ENCODE measurements at places on chromosomes 13 and 19.

GRCh38 chr13:73059460-73060250 is 850 bp downstream of the KLF5 start:
- DNase-seq = peak; percentile 37

- DNase-seq = peak; percentile 12
Observed at GRCh38 chr13:102779436-102780159, 6.0 kb upstream of the TEX30 start.

GRCh38 chr13:93230261-93230855 is 3.8 kb downstream of the GPC6 start:
- no peak for DNase-seq

DNA sequence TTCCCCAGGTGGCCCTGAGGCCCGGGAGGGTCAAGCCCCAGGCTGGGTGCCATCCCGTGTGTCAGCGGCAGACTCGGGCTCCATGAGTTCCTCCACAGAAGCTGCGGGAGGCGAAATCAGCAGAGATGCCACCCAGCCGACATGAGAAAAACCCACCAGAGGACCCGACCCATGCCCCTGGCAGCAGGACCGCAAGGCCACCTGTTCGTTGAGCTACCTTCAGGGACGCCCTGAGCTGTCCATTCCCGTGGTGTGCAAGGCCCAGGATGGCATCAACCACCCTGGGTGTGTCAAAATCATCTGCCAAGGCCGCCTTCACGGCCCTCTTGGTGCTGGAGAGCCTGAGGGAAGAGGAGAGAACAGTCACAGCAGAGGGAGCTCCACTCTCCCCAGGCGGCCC is 30.4 kb downstream of the NAXD start:
- no peak for DNase-seq

DNA sequence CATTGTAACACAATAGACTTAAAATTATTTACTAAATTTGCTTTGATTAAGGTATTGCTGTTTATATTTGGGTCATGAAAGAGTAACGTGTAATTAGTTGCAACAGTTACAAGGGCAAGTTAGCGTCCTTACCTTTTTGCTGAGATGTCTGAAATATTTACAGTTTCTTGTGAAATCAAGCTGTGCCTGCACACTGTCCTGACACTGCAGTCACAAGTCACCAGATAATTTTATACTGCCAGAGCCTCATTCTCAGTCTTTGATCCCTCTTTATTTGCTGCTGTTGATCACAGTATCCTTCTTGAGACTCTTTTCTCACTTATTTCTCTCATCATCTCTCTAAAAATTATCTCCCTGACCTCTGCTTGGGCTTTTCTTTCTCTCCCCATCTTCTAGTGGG is 8.4 kb upstream of the DIAPH3 start:
- DNase-seq = no peak

DNA sequence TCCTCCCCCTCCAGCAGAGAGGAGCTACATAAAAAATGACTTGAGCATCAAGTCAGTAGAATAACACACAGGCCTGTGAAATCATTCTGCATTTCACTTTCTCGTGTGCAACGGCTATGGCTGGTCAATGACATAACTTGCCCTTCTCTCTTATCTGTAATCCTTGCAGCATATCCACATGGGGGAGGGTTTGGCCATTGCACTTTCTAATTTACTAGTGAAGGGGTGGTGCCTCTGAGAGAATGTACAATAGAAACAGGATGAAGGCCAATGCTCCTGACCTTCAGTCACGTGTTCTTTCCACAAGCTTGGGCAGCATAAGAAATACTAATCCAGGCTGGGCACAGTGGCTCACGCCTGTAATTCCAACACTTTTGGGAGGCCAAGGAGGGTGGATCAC is 641.0 kb upstream of the ARGLU1 start:
- no peak for DNase-seq

DNA sequence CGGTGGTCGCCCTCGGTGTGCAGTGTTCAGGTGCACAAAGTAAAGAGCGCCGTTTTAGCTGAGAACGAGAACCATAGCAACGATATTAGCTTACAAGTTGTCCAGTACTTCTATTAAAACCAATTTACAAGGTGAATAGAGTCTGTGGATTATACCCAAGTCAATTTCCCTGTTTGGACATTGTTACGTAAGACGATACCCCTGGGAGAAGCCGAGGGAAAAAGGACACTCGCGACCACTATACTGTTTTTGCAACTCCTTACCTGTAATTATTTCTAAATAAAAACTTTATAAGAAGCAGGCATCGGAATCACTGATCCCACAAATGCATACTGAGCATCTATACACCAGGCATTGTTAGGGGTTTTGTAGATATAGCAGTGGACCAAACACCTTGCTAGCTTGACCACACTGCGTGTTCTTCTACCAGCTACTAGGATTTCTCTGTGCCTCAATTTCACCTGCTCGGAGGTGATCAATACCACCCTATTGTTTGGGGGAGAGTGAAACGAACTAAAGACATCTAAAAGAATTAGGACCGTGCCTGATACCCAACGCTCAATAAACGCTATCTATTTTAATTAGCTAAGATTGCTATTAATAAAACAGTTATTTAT is 488 bp upstream of the EEF2 start:
- no peak for DNase-seq

DNA sequence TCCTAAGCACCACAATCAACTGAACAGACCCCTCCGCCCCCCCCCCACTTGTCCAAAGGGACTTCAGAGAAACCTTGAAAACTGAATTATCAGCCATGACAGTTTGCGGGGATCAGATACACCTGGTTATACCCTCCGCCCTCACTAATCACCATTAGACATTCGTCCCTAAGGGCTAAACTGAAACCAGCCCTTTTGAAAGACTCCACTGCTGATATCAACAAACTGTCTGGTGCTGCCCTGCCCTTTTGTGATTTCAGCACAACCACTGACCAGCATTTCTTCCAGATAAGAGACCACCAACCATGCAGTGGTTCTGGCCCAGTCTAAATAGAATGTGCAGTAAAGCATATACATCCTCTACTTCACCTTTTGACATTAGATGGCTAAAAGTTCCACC is 1422.9 kb downstream of the EFNB2 start:
- DNase-seq = no peak

- no peak for DNase-seq
Observed at GRCh38 chr13:74464670-74465069, 330.5 kb upstream of the KLF12 start.

GRCh38 chr13:26326562-26326961 is 72.6 kb downstream of the CDK8 start:
- DNase-seq = no peak

DNA sequence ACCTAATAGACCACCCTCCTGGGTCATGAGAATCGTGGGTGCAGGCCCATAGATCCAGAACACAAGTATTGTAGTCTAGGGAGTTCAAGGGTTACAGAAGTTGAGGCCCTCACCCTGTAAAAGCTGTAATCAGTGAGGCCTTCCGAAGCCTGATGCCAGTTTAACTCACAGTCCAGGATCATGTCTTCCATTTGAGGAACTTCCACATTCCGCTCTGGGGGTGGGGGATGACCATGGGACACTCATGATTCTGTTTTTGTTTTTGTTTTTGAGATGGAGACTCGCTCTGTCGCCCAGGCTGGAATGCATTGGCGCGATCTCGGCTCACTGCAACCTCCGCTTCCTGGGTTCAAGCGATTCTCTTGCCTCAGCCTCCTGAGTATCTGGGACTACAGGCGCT is 1.7 kb upstream of the RASIP1 start:
- no peak for DNase-seq

DNA sequence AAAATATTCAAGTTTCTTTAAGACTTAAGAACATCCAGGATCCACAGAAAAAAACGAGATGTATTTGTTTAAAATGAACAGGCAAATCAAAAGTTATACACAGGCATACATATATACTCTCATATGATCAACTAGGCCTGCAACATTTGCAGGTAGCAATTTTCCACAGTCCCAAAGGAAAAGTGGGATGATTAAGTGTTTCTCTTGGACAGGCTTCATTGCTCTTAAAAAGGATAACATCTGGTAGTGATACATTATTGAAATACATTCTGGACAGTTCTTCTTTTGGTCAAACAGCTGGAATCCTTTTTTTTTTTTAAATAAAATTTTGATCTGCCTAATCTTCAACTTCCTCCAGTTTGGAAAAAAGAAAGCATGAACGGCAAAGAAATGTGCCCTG is 114.8 kb upstream of the TDRD3 start:
- no peak for DNase-seq

All from activated T-cell treated with anti-CD3 and anti-CD28 coated beads for 48 hours (primary cell).